ENCODE measurements at places on chromosomes 1 and 21.

DNA sequence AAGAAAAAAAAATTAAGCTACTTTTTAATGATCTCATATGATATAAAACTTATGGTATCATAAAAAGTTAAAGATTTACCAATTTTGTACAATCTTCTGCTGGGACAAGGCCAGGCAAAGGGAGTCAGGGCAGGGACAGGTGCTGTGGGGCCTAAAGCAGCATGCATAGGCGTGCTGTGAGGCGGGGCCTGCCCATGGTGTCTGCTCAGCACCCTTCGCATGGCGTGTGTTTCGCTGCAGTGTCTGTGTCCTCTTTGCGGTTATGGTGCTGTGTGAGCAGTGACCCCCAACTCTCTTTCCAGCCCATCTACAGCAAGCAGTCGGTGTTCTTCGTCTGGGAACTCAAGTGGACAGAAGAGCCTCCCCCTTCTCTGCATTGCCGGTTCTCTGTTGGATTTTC, 13.4 kb upstream of the PWP2 start:
- no peak for DNase-seq

GRCh38 chr21:22657781-22658180, 1659.6 kb downstream of the NCAM2 start:
- no peak for DNase-seq

DNA sequence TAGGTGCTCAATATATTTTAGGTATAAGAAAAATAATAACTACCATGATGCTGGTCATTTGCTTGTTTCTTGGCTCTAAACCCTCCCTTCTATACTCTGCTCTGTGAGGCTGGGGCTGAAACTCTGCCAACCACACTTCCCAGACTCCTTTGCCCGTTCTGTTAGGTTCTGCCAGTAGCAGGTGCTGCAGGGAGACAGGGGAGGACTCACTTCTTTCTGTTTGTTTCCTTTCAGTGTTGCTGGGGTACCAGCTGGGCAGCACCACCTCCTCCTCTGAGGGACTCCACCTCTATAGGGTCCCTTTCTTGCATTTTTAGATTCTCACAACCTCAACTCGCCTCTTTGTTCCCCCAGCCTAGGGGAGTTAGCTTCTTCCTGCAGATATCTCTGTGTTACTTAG, 17.0 kb upstream of the SH2D2A start:
- DNase-seq: no peak

GRCh38 chr1:21494196-21494595, 15.0 kb upstream of the ALPL start:
- DNase-seq: no peak

DNA sequence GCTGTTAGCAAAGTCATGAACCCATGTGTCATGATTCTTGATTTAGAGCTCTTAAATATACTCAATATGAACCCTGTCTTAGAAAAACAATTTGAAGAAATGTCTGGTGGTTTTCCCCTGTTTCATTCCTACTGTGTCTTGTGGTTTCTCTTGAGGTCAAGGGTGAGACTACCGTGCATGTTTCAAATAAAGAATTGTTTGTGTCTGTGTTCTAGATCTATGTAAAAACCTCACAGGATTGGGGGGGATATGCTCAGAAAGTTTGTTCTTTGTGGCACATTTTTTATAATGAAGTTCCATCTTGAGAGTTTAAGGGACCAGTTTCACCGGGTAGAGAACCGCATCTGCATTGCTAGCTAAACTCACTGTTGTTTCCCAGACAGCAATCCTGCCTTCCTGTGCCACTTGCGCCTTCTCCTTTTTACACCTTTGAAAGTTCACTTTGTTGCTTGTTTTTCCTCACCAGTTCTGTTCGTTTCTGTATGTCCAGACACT, 30.9 kb upstream of the CACYBP start:
- peak; percentile 71 for DNase-seq

- no peak for DNase-seq
These were observed 14.3 kb downstream of the ECHDC2 start for GRCh38 chr1:52907068-52907811.

GRCh38 chr21:41760411-41760810, 6.4 kb downstream of the RIPK4 start:
- DNase-seq: no peak

DNA sequence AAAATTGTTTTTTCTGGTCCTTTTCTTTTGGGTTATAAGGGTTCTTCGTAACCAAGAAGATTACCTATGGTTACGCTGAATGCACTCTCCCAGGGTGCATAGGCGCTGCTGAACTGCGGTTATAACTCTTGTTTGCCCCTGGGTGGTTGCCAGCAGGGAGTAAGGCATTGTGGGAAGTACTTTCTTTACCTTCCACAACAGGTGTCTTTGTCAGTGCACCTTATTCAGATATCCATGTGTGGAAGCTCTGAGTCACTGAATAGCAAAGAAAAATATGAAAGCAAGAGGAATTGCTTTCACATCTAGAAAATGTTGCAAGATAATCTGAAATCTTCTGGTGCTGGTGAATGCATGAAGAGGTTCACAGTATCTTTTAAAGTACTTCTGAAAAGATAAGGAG, 124.4 kb upstream of the CACYBP start:
- no peak for DNase-seq

DNA sequence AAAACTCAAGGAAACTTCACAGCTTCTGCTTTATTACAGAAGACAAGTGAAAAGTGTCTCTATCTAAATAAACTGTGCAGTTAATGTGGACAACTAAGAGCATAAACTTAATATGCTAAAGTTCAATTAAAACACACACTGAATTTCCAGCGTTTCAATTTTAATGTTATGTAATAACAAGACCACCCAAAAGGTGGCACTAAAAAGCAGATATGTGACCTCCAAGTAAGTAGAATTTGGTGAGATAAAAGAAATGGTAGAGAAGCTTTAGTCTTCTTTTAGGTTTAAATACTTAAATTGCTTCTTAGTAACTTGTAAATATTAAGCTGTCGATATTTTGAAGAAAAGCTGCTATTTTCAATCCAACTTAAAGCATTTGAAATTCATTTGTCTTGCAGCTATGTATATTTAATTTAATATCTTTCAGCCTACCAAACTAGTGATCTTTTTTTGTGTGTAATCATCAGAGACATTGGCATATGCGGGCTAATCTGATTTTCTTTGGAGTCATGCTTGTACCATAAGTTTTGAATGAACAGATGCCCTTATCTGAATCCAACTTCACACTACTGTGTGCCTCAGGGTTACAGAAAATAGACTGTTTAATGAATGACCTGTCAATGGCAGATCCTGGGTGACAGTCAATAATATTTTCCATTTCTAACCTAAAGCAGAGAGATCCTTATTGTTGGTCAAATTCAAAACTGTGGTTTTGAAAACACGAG, 36.5 kb upstream of the ADAMTS1 start:
- peak; percentile 4 for DNase-seq

GRCh38 chr1:76381450-76382097, 307.0 kb downstream of the ST6GALNAC3 start:
- no peak for DNase-seq

GRCh38 chr1:174692313-174692712, 244.5 kb downstream of the GPR52 start:
- no peak for DNase-seq

DNA sequence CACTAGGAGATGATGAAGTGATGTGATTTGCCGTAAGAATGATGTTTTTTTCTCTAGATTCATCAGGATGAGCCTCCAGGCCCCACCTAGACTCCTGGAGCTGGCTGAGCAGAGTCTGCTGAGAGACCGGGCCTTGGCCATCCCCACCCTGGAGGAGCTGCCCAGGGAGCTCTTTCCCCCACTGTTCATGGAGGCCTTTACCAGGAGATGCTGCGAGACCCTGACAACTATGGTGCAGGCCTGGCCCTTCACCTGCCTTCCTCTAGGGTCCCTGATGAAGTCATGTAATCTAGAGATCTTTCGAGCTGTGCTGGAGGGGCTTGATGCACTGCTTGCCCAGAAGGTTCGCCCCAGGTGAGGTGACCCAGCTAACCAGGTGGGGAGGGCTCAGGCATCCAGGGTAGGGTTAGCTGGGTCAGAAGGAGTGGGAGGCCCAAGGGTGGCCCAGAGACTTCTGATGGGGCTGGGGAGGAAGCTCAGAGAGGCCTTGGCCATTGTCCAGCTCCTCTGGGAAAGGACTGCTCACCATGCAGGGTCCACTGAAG, 1.3 kb downstream of the PRAMEF12 start:
- DNase-seq: no peak

GRCh38 chr1:230220907-230221306, 153.9 kb downstream of the GALNT2 start:
- DNase-seq: no peak

GRCh38 chr1:63319046-63320021, 3.0 kb upstream of the FOXD3 start:
- DNase-seq: no peak

GRCh38 chr1:14941864-14942263, 211.7 kb upstream of the TMEM51 start:
- no peak for DNase-seq

DNA sequence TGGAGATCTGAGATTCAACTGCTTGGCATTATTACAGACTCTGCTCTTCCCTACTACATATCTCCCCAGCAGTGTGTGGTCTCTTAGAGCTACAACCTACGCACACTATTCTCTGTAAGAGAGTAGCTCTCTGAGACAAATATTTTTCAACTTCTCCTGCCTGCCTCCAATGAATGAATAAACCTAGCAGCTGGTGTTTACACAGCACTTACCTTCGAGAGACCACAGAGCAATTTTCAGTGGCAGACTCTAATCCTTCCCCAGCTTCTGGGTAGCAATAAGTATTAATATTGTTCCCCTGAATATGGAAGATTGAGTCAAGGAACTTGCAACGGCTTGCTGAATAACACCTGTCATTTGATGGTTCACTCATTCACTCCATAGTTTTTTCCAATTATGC, 350.9 kb upstream of the SPAG17 start:
- no peak for DNase-seq

DNA sequence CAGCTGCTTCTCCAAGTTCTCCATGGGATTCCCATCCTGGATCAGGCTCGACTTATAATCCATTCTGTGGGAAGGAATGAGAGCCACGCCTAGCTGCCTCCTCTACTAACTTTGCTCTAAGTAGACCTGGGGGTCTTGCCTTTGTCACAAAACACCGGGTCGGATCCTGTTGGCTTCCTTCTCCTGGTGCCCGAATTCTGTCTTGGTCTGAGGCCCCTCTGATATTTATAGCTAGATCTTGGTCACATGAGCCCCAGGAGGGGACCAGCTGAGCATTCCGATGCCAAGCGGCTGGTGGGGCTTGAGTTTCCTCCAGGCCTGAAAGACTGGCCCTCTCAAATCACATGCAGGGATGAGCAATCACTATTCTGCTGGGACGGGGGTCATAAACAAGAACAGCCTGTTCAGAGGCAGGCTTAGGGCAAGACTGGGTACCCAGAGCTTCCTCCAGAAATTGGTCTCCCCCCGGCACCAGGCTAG, at the start of gene TRIM63:
TSS of gene TRIM63 (minus strand) at position 199 of the 480 bp plus-strand sequence. CDS start at position 63, 136 bp downstream.
- no peak for DNase-seq

DNA sequence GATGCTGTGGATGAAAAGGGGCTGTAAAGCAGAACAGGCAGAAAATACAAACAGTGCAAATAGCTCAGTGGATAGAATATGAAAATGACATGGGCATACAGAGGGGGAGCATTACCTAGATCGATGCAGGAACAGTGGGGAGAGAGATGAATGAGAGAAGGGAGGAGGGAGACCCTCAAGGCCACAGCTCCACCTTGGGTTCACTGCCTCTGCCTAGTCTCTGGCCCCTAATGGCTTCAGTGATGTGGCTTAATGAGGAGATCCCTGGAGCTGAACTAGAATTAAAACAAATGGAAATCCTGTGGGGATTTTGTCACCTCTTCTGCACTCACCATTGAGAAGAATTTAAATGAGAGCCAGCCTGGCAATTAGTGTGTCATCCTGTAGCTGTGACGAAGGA, 165.0 kb downstream of the TNR start:
- DNase-seq: no peak

DNA sequence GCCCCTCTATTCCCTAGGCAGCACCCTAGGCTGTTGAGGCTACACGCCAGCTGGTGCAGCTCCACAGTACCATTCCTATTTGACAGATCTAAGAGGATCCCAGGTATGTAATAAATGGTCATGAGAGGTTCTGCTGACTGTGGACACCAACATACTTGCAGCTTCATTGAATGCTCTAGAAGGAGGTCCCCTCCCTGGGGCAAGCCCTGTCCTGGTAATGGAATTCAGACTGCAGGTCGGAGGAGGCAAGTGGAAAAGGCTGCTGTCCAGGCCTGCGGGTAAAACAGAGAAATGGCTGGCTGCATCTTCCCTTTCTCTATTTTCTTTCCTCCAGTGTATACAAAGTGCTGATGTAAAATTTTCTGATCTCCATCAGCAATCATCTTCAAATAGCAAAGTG, 66.1 kb upstream of the ZNF648 start:
- no peak for DNase-seq

- DNase-seq: no peak
These were observed 217.8 kb upstream of the HOOK1 start for GRCh38 chr1:59596956-59597355.
